Foreskin keratinocyte (primary cell): ENCODE measurements at places on chromosomes 6 and 20.

- DNase-seq, result no peak
Measured at GRCh38 chr6:10613723-10614122, 80.7 kb downstream of the C6orf52 start.

DNA sequence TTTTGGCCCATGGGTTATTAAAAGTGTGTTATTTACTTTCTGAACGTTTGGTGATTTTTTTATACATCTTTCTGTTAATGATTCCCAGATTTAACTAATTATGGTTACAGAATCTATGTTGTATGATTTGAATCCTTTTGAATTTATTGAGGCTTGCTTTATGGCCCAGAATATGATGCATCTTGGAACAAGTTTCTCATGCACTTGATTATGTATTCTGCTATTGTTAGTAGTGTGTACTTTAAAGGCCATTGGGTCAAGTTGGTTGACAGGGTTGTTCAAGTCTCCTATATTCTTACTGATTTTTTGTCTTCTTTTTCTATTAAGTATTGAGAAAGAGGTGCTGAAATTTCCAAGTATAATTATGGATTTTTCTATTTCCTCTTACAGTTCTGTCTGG lies 105.0 kb upstream of the FOXO3 start:
- DNase-seq, result no peak

GRCh38 chr6:138765896-138766655 lies 7.5 kb upstream of the CCDC28A start:
- DNase-seq, result no peak

DNA sequence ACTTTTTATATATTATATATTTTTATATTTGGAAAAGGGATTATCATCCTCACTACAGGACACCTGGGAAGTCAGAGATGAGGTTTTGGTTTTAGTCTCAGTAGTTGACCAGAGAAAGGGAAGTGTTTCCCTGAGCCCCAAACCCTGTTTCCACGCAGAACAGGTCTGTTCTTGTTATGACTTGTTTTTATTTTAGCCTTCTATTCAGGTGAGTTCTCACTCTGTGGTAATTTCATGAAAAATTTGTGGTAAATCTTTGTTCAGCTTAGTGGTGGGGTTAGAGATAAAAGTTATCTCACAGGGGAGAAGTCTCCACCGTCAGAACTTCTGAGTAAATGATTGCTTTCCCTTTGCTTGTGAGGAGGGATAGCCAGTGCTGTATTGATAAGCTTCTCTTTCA lies 224.9 kb downstream of the FARS2 start:
- peak; percentile 43 for DNase-seq

GRCh38 chr6:141484711-141485110 lies 648.0 kb upstream of the GJE1 start:
- DNase-seq, result peak; percentile 66

DNA sequence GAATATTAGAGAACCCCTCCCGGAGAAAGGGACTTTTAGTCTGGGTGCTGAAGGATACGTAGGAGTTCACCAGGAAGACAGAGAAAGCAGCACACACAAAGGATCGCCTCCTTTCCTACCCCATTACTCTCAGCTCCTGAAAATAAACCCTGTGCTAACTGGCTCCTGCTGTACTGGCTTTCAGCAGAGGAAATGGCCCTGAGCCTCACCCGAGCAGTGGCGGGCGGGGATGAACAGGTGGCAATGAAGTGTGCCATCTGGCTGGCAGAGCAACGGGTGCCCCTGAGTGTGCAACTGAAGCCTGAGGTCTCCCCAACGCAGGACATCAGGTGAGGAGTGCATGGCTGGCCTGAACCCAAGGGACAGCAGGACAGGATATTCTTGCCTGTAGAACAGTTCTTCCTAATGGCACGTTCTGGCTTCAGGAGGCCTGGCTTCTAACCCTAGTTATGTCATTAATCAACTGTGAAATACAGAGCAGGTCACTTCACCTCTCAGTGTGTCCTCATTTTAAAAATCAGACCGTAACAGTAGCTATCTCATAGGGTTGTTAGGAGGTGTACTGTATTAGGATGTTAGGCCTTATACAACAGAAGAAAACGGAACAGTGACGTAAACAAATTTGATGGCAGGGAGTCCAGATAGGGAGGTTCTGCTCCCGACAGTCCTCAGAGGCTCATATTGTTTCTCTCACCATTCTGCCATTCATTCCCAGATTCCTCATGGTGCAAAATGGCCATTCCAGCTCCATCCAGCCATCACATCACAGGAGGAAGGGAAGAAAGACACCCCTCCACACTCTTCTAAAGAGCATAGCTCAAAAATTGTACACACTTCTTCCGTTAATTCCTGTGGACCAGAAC lies 1.8 kb downstream of the RBCK1 start:
- no peak for DNase-seq

DNA sequence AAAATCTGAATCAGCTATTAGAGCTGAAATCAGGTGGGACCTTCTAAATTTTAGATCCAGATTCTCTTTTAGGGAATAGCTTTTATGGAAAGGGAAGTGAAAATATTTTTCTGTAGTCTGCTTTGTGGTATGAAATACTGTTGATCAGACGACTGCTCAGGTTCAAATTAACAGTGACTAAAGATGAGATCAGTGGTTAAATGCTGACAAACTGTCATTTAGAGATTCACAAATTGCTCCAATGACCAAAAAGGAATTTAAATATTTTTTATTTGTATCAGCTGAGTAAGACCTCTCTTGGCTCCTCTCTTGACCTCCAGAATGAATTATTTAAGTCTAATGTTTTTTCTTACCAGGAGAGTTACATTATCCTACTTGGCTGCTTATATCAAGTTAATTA lies 77.3 kb downstream of the KCNQ5 start:
- DNase-seq, result peak; percentile 13
